ENCODE measurements at places on chromosomes 3 and 15.

DNA sequence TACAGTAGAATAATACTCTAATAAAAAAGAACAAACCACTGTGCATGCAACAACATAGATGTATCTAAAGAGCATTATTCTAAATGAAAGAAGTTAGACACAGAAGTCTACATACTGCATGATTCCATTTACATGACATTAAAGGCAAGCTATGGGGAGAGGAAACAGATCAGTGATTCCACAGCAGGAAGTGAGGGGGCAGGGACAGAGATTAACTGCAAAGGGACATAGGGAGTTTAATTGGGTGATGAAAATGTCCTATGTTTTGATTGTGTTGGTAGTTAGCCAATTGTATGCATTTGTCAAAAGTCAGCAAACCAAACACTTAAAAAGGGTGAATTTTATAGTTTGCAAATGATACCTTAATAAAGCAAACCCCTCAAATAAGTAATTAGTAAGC, 13.8 kb downstream of the CRYGS start:
- no peak for DNase-seq

GRCh38 chr3:4866866-4867265, 112.4 kb upstream of the BHLHE40 start:
- DNase-seq: no peak

- no peak for DNase-seq
Observed at GRCh38 chr3:154898916-154899315, 181.2 kb upstream of the MME start.

GRCh38 chr15:50996641-50997040, 88.2 kb downstream of the AP4E1 start:
- no peak for DNase-seq

DNA sequence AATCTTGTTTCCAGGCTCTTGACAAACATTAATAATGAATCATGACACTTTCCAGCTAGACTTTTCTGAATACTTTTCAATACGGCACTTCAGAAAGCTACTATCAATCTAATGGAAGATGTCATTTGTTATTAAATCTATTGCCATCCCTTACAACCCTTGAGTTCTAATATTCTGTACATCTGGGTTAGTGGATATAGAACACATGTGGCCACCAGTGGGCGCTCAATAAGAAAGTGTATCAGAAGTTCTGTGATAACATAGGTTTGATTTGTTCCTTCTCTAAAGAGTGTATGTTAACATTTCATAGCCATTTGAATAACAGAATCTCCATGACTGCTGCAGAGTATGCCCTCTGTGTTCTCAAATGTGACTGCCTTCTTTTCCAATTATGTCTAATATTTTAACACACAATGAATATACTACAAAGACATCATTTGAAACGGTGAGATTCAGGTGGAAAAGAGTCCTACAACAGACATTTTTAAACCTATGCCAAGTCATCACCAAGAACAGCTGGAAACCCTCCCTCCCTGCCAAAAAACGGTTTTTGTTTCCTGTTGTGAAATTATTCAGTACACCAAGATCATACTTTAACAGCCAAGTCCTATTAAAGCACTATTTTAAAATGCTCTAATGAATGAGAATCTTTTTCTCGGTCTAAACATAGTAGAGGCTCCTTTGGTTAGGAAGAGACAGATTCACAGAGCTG, 22.2 kb downstream of the ALDH1A2 start:
- DNase-seq: peak; percentile 77

DNA sequence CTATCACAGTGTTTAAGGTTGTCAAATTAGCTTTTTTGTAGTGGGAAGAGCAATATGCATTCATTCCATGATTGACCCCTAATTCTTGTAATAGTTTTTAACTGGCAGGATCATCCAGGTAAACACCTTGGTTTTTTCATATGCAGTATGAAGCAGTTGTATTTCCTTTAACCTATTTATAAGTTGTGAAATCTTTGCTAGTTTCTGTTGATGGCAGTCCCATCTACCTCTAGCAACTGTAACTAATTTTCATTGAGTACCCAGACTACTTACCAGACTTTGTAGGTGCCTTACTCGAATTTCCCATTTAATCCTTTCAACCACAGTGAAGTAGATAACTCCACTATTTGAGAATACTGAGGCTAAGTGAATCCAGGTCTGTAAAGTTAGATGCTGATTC, 6.1 kb downstream of the FXR1 start:
- no peak for DNase-seq

DNA sequence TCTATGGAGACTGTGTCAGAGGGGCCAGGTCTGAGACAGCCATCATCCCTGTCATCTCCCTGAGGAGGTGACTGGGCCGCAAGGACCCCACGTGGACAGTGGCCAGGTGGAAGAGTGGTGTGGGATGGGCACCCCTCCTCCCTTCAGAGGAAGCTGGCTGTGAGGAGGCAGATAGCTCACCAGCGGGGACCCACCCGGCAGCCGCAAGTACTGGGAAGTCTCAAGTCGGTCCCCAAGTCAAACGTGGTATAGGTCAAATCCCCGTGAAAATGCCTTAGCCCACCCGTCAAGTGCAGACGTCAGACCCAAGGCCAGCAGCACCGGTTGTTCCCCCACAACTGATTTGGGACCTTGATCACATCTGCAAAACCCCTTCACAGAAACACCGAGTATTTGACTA, 12.3 kb upstream of the KLF13 start:
- DNase-seq: no peak

GRCh38 chr15:69573815-69574475, 121.3 kb downstream of the RPLP1 start:
- no peak for DNase-seq

DNA sequence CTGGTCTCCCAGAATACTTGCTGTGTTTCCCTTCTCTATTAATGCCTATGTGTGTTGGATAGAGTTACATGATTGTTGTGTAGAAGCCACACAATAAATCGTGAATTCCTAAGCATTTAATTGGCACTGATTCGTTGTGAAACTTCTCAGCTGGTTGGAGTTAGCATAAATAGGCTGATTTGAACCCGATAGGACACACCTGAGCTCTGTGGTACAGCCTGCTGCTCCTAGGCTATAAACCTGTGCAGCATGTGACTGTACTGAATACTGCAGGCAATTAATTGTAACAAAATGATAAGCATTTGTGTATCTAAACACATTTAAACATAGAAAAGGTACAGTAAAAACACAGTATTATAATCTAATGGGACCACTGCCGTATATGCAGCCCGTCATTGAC, 4.9 kb downstream of the ACAD11 start:
- DNase-seq: no peak

- no peak for DNase-seq
Observed at GRCh38 chr15:66071921-66072295, 181.6 kb downstream of the MEGF11 start.

GRCh38 chr3:14320219-14320618, 82.2 kb upstream of the SLC6A6 start:
- no peak for DNase-seq

DNA sequence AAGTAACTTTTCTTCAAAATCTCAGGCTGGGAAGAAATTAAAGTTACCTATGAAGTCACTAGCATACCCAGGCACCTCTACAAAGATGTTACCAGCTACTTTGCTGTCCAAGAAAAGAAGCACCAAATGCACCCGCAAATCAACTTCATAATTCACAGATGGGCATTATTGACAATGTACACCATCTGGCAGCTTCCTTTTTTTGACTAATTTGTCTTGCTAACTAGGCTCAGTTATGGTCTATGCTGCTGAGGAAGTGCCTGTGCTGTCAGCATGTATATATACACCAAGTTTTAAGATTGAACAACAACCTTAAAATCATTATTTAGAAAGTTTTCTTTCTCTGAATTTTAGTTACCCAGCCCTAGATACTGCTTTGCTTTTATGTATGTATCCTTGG, 93.8 kb downstream of the NSUN3 start:
- DNase-seq: no peak

GRCh38 chr3:141708367-141708766, 29.7 kb upstream of the RNF7 start:
- no peak for DNase-seq

DNA sequence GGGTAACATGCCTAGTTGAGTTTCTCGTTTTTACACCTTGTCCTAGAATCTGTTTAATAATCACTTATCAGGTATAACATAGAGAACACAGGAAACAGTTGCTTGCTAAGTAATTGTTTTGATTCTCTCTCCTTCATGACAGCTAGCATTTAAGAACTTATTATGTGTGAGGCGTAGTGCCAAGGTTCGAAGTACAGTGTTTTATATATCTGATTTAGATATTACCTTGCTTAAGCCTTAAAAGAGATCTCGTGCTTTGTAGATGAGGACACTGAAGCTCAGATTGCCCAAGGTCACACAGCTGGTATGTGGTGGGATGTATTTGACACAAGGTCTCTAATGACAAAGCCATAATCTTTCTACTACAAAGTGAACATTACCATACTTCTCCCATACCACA, 29.0 kb upstream of the IFT57 start:
- no peak for DNase-seq

GRCh38 chr3:71366988-71367604, 216.4 kb downstream of the FOXP1 start:
- DNase-seq: no peak

DNA sequence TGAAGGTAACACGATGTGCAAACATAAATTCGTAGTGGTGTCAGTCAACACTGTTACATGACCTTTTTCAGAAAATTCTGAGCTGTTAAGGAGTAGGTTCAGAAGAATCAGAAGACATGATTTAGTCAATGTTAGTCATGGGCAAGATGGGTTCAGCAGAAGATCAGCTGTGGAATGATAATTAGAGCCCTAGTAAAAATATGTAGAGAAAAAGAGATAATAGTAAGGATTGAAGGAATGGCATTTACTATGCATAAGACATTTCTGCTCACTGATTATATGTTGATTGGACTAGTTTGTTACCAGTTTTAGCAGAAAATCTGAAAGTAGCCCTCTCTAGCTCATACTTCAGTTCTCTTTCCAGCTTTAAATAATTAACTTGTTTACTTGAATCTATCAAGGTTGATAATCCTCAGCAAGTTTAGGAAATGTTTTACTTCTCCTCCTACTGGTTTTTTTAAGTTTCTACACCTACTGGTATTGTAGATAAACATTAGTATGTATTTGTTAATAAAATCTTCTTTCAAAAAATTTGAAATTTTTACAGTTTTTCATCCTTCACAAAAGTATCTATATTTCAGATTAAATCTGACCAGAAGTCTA, 98.6 kb downstream of the ALCAM start:
- DNase-seq: no peak

DNA sequence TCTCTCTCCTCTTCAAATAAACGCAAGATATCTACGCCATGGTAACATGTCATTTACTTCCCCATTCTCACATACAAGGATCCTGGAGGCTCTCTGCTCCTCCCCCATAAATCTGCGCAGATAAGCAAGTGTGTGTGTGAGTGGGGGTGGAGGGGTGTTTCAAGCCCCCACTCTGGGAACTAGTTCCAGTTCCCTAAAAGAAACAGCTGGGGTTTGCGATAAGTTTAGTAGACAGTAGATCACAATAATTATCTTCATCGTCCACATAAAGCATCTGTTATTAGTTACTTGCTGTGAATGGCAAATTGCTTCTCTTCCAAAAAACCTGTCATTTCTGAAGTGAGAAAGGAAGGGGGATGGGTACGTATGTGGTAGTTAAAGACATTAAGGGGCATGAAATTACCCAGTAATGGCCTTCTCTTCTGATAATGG, 79.8 kb downstream of the RBPMS2 start:
- DNase-seq: peak; percentile 52

GRCh38 chr3:25568525-25569078, 96.1 kb downstream of the TOP2B start:
- DNase-seq: no peak

DNA sequence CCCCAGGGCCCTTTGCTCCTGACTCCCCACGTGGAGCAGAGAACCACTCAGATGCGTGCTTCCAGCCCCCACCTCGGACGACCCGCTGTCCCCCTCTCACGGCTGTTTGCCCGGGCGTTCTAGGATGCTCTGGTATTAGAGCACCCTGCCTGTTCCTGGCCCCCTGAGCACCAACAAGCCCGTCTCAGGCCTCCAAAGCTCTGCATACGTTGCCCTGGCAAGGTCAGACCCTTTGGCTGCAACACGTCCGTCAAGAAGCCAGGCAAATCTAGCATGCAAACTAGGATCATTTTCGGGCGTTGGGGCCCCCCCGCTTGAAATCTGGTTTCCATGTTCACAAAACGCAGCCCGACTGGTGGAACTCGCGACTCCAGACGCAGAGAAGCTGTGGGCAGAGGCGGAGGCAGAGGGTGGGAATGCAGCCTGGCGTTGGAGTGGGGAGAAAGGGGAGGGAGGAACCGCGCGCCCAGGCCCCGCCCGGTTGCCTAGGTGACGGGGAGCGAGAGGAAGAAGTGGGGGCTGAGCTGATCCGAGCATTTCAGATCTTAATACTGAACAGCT, 86.2 kb upstream of the PIAS1 start:
- DNase-seq: peak; percentile 53

Data from NAMALWA (cell line).